ENCODE measurements at places on chromosomes 3 and 15.

- no peak for DNase-seq
Measured at GRCh38 chr3:10774825-10775224, 41.2 kb upstream of the SLC6A11 start.

DNA sequence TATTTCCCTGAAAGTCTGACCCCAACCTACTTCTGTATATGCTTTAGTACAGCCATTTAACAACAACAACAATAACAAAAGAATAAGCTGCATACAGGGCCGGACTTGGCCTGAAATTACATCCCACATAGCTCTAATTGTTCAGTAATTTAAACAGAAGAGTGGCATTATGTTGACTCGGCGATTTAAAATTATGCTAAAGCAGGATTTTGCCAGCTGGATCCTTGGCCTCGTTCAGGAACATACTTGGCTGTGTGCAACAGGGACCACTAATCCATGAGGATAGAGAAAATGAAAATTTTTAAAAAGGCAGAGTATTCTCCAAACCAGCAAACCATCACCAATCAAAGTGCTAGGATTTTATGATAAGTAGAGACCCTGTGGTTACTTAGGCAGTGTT is 433.1 kb upstream of the RBMS3 start:
- DNase-seq, result no peak

GRCh38 chr3:186451371-186451770 is 89.3 kb upstream of the DGKG start:
- DNase-seq, result no peak

- DNase-seq, result no peak
Measured at GRCh38 chr3:157100608-157101396, 59.1 kb downstream of the CCNL1 start.

DNA sequence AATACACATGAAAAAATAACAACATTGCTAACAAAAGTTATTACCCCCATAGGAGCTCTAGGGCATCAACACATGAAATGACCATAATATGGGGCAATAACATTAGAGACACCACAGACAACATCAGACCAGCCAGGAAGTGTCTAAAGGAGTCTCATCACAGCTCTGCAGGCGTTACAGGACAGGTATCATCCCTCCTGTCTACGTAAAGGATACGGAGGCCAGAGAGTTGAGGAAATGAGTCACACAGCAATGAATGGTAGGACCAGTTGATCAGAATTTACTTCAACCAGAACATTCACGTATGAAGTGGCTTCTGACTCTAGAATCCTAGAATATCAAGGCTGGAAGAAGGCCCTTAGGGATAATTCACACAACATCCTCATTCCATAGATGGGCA is 1.8 kb downstream of the NME9 start:
- no peak for DNase-seq

DNA sequence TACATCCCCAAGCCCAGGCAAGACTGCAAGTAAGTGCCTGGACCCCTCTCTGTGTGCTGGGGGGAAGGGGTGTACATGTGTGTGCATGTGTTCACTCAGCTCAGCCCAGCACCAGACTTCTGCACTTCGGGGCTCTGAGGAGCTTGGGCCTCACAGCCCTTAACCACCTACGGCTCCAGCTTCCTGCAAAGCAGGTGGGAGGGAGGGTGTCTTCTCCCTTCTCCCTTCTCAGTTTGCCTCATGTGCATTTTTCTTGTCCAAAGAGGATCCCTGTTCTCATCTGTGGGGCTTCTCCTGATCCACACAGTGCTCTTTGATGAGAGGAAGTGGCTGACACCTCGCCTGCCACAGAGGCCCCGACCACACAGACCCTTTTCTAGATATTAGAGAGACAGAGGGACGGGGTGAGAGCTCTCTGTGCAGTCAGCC is 69.3 kb downstream of the MESD start:
- no peak for DNase-seq

- no peak for DNase-seq
Measured at GRCh38 chr15:72889545-72889944, 106.0 kb upstream of the ADPGK start.

DNA sequence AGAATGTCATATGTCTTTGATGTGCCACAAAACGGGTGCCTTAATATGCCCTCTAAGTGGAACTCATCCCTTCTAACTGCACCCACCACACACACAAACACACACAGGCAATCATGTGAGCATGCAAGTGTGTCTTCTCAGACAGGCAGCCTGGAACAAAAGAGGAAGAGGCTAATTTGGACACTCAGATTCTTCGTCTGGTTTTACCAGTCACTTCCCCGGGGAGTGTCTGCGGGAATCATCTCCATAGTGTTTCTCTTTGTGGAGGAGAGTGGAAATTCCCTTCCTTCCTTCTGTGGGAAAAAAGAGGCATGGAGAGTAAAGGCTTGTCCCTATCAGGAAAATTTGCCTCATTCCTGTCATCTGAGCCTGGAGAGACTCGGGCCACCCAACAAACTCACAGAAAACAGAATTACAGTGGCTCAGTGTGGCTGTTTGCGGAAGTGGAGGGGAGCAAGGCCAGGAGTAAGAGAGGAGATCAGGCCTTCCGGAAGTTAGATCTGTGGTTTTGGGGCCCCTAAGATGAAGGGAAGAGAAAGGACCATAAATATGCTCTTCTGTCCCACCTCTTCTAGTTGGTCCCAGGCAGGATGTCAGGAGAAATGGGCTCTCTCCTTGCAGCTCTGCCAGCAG is 212.6 kb upstream of the SEMA6D start:
- no peak for DNase-seq

GRCh38 chr3:89300981-89301380 is 193.6 kb downstream of the EPHA3 start:
- DNase-seq, result no peak

GRCh38 chr3:72982609-72983366 is 13.8 kb upstream of the PPP4R2 start:
- no peak for DNase-seq

GRCh38 chr15:90603893-90604292 is 74.2 kb downstream of the CRTC3 start:
- peak; percentile 26 for DNase-seq

DNA sequence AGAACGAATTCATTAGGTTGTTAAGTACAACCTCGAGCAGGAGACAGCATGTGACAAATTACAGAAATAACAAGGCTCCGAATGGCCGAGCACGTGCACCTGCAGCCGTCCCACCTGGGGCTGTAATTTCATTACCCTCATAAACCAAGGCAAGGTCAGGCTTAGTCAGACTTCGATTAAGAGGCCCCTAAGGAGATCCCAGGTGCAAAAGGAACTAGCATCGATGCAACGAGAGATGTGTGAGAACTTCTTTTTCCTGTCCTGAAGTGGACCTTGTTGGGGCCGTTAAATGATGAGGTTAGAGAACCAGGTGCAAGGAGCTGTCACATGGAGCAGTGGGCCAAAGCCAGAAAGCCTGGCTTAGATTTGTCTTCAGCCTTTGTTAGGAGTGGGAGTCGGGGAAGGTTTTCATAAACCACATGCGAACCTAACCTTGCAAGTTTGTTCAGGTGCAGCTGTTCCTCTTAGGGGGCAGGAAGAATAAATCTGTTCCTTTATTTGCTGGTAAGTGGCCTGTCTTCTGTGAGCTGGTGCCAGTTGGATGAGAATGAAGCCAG is 559.9 kb upstream of the MCTP2 start:
- no peak for DNase-seq

DNA sequence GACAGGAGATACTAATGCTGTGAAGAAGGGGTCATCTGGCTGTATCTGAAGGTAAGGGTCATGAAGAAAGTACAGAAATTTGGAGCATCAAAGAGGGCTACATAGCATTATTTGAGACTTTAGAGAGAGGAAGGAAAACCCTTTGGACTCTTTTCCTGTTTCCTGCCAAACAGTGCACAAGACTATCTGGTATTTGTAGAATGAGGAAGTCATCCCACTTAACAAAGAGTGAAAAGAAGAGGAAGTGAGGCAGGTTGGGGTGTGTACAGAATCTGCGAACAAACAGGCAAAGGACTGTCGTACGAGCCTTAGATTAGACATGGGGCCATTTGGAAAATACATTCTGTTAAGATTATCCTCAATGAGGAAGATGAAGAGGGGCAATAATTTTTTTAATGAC is 546.8 kb upstream of the EPHA6 start:
- DNase-seq, result peak; percentile 15

- DNase-seq, result peak; percentile 41
Measured at GRCh38 chr15:68821190-68821840, 620 bp upstream of the ANP32A start.

DNA sequence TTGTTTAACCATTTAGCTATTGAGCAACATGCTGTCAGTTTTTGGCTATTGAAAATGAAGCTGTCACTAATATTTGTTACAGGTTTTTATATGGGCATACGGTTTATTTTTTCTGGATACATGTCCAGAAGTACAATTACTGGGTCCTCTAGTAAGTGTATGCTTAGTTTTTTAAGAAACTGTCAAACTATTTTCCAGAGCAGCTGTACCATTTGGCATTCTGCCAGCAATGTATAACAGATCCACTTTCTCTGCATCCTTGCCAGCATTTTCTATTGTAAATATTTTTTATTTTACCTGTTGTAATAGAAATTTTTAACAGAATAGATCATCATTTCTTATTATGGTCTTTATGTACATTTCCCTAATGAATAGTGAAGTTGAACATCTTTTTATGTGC is 658.8 kb downstream of the EDEM1 start:
- DNase-seq, result no peak

DNA sequence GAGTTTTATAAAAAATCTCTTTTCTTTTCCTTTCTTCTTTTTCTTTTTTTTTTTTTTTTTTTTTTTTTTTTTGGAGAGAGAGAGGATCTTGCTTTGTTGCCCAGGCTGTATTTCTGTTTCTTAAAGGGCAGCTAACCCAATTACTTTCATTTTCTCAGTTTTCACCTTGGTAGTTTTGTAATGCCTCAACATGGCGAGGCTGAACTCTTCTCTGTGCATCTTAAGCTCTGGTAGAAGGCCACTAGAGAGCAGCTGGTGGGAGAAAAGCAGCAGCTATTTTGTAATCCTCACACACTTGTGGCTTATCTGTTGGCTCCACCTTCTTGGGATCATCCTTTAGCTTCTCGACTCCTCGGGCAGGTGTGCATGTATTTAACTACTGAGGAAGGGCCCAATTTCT is 152.2 kb upstream of the MEIS2 start:
- DNase-seq, result no peak

DNA sequence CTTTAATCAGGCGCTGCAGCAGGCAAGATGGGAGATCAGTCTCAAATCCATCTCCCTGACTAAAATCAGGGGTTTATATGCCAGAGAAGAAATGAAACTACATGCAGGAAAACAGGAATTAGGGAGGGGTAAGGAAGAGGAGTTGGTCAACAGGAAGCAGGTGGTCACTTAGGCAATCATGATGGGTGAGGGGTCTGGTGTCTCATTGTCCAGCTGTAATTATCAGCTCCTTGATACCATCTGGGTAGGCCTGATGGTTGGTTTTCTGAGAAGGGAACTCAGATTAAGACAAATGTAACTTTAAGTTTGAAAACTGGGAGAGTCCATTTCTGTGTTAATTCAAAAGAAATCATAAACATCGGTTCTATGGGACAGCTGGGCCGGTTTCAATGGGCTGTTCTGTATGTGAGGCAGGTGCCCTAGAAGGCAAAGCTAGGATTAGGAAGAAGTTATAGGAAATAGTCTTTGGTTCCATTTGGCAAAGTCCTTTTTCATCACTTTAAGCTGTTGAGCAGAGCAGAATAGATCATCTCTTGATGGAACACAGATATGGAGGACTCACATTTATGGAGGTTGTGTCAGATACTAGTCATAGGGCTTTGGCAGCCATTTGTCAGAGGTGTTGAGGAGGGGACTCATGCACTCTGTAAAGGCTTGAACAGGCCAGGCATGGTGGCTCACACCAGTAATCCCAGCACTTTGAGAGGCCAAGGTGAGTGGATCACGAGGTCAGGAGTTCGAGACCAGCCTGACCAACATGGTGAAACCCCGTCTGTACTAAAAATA is 149.4 kb downstream of the VGLL4 start:
- peak; percentile 27 for DNase-seq

GRCh38 chr3:48214225-48214624 is 9.1 kb upstream of the CAMP start:
- no peak for DNase-seq

- DNase-seq, result no peak
Measured at GRCh38 chr3:5162102-5162501, 25.4 kb upstream of the EDEM1 start.

- no peak for DNase-seq
Measured at GRCh38 chr15:81291916-81292522, 31.9 kb downstream of the STARD5 start.

DNA sequence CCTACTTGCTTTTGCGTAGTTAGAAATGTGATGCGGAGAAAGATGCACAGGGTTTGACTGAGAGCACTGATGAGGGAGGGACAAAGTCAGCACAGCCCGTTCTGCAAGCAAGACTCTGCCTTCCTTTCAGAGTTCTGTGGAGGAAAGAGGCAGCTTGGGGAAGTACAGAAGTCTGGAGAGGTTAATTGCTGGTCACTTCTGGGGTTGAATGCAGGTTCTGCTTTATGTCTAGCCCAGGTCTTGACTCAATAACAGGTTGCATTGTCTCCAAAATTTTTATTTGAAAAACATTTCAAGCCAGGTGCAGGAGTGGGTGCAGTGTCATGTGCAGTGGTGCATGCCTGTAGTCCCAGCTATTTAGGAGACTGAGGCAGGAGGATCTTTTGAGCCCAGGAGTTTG is 461.7 kb downstream of the NR2F2 start:
- DNase-seq, result no peak

- DNase-seq, result no peak
Measured at GRCh38 chr3:3392946-3393345, 213.5 kb upstream of the CRBN start.

- DNase-seq, result peak; percentile 76
Measured at GRCh38 chr3:116929505-116930222, 220.1 kb downstream of the TUSC7 start.

DNA sequence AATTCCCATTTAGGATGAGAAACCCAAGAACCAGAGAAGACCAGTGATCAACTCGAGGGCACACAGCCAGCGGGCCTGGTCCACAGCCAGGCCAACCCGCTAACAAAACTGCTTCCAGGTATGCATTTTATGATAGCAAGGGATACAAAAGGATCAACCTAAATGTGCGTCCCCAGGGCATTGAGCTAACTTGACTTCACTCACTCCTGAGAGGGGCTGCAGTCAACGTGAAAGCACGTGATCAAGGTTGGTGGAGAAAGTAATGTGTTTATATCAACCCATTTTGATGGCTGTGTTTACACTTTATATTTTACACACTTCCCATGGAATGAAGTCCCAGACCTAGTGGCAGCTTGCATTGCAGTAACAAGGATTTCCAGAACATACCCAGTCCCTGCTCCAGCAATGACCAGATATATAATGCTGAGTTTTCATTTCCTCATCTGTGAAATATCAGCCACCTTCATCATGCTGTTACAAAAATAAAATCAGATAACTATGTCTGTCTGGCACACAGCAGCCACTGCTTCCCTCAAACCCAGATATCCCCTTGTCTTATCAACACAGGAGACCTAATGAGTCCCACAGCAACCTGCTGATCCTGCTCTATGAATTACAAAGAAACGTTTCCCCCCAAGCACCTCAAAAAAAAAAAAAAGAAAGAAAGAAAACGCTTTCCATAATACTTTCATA is 2.0 kb downstream of the KLHL6 start:
- peak; percentile 41 for DNase-seq

Data from endothelial cell of umbilical vein (primary cell).